ENCODE measurements at places on chromosomes 12 and 14.
A peak's percentile ranks its signal among the peaks of the same experiment; 100 is the strongest.

GRCh38 chr12:75954041-75954440, 77.5 kb downstream of the PHLDA1 start:
- DNase-seq, result no peak

DNA sequence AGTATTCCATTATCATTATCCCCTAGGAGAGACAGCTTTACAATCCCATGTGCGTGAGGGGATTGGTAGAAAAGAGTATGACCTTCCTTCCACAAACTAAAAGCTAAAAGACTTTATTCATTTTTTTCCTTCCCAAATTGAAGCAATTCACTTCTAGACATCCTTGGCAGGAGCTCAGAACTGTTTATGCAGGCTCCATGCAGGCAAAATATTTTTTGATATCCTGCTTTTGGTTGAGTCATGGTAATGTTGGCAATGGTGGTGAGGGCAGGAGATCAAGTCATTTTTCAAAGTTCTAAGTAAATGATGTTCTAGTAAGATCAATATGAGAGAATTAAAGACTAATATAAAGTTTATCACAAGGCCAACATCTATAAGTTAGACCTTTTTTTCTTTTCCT, 1.3 kb upstream of the PLEKHG7 start:
- DNase-seq, result no peak

DNA sequence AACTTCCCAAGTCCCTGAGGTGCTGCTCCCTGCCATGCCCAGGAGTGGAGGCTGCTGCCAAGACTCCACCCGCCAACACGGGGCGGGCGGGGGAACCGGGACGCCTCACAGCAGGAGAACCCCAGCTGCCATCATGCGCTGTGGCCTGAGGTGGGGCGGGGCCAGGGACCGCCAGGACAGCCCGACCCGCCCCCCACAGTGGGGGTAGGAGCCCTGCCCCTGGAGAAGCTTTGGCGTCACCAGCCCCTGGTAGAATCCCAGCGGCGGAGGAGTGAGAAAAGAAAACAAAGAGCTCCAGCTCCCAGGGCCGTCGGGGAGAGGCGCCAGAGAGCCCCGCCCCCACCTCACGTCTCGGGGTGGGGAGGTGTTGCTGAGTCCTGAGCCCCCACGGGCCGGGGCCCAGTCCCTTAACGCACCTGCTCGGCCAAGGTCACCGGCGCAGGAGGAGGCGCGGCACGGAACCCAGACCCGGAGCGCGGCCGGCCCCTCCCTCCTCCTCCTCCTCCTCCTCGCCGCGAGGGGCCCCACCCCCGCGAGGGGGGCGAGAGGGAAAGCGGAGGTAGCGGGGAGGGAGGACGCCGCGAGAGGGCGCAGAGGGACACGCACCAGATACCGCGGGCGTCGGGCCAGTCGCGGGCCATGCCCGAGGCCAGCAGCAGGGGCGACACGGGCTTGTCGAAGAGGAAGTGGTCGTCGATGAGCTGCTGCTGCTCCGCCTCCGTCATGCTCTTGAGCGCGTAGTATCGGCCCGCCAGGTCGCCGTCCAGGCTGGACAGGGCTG, 1.8 kb downstream of the CKB start:
- DNase-seq, result peak; percentile 80

- DNase-seq, result no peak
Measured at GRCh38 chr12:70646850-70647249, 9.6 kb upstream of the PTPRB start.

GRCh38 chr14:100522616-100523099, 64.6 kb downstream of the BEGAIN start:
- DNase-seq, result no peak

DNA sequence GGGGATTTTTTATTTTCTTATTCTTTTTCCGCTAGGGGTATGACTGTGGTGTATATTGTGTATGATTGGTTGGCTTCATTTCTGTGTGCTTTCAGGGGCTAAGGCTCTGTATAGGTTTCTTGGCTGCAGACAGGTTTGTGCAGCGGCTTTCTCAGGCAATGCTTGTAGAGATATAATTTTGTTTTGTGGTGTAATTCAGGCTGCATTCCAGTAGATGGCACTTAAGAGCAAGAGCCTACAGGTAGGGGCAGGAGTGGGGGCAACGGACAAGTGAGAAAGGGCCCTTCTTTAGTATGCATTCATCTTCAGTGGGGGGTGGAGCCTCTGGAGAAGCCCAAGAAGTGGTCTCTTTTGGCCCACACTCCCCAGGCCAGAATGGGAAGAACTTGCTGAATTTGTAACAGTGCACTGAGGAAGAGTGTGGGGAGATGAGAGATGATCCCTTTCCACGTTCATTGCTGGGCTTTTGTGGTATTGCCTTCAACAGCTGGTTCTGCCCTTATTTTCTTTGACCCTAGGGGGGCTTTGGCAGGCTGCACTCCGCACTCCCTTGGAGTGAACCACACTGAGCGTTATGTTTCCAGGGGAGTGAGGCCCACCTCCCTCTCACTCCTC, 78.6 kb downstream of the IFNG-AS1 start:
- DNase-seq, result no peak

GRCh38 chr14:105864651-105865265, 338.4 kb downstream of the TMEM121 start:
- no peak for DNase-seq

DNA sequence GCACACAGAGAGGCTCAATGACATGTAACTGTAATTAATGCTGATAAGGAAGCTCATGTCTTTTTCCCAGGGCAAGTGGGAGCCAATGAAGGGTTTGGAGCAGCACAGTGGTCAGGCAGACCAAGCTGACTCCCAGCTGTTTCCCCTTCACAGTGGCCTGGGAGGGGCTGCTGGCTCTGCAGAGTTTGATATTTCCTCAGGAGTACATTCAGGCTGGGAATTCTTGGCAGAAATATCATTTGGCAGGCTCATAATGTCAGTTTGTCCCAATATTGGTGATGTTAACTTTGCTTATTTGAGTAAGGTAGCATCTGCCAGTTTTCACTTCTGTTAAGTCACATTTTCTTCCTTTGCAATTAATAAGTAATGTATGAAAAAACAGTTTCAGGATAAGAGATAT, 247.0 kb downstream of the EMP1 start:
- no peak for DNase-seq

DNA sequence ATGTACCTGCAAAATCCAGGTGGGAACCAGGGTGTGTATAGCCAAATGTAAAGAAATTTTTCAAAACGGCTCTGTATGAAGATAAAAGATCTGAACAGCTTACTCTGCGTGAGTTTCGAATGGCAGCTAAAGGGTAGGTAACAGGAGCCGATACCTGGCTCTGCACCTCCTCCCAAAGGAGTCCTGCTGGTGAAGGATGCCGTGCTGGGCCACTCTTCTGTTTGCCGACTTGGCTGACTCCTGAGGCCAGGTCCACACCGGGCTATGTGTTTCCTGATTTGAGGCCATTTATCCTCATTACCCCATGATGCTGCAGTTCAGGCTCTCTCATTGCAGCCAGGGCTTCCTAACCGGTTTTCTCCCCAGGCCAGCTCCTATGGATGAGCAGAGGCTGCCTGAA, 244.6 kb downstream of the SLC41A2 start:
- DNase-seq, result no peak

DNA sequence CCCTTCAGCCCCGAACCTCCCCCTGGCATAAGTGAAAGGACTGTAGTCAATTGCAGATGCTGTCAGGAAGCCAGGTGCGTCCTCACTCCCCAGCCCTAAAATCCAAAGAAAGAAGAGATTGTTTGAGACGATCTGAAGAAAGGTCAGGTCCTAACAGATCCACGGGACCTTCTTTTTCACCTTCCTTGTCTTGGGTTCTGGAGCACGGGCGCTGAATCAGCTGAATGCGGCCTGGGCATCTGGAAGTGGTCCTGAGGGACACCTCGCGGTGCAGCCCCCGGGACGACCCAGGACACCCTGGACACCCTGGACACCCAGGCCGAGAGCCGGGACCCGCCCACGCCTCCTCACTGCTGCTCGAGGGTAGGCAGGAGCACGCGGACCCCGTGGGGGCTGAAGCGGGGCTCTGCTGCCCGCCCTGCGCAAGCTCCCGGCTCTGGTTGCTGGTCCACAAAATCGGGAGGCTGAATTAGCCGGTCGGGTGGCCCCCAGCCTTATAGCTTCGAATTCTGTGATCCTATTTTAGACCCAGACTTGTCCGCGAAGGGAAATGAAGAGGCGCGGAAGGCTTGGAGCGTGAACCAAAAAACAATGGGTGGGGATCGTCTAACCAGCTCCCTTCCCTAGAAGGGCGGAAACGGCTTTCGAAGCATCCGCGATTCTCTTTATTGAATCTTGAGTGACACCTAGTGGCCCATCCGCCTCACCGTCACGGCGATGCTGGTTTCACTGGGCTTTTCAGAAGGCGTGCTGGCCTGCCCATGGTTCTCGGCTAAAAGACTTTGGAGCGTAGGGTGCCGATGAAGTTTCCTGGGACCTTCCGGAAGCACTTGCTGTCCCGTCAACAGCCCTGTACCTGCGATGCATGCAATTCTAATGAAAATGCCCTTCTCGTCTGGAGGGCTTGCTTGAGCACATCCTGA, 46.4 kb upstream of the PLXNC1 start:
- peak; percentile 85 for DNase-seq

DNA sequence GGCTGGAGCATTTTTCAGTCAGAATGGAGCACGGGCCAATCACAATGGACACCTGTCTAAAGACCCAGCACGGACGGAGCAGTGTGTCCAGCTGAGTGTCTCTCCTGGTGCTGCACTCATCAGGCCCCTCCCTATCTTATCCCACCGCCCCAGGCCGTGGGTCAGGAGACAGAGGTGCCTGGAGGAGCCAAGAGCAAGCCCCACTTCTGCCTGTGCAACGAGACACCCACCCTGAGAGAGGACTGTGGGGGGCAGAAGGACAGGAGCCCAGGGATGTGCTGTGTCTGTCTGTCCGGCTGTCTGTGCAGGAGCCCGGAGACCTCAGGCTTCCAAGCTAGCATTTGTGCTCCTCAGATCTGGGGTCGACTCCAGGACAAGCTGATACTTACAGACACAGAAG, 69.6 kb upstream of the SFSWAP start:
- no peak for DNase-seq

- DNase-seq, result no peak
Measured at GRCh38 chr12:27535318-27535717, 11.3 kb downstream of the PPFIBP1 start.

- peak; percentile 39 for DNase-seq
Measured at GRCh38 chr12:128644664-128645296, 179.0 kb downstream of the SLC15A4 start.

GRCh38 chr12:64311877-64312276, 78.7 kb downstream of the C12orf56 start:
- DNase-seq, result no peak

- DNase-seq, result no peak
Measured at GRCh38 chr12:59559696-59560095, 36.1 kb upstream of the SLC16A7 start.

DNA sequence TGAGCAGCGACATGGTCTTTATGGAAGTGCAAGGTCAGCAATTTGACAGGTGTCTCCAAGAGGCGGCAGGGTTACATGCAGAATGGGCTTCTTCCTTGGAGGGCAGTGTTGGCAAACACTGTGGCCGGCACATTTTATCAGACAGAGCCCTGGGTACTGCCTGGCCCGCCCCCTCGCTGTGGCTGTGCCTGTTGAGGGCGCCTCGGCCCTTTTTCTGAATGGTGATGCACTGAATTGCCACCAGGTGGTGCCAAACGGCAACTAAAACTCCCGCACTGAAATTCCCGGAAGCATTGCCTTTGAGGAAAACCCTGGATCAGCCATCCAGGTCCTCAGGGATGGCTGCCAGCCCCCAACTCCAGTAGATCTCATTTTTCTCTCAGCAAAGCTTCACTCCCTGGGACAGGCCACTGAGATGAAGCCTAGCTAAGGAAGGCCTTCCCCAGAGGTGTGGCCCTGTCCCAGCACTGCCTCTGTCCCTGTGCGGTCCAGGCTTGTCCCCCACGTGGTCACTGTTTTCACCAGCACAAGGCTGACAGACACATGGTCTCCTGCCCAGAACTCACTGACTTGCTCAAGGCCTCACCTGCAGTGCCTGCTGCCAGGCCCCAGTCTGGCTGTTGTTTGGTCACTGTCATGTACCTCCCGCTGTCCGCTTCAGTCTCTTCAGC, 73.6 kb downstream of the TESC start:
- peak; percentile 71 for DNase-seq

DNA sequence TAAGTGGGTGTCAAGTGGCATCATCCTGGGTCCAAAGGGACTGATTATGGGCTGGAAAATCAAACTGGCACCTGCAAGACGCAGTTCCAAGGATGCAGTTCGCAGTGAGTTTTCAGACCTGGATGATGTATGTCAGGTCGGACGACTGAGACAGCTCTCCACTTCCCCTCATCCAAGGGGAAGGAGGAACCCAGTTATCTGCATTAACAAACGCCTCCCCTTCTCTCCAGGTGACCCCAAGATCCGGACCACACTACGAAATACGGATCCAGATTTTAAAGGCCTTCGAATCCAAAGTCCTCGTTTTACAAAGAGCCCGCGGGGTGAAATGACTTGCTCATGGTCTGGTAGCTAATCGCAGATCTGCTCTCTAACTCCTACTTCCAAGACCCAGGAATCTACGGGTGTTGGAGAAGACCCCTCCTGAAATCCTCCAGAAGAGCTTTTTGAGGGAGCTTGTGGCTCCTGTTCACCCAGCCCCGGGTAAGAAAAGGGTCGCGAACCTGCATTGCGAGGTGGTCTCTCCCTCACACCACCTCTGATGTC, 460 bp upstream of the SYNE2 start:
- no peak for DNase-seq

- no peak for DNase-seq
Measured at GRCh38 chr14:85439696-85440328, 90.1 kb upstream of the FLRT2 start.

- DNase-seq, result no peak
Measured at GRCh38 chr12:57340104-57340503, 89.1 kb upstream of the STAC3 start.

- DNase-seq, result no peak
Measured at GRCh38 chr12:64760808-64761573, 1.8 kb upstream of the GNS start.

DNA sequence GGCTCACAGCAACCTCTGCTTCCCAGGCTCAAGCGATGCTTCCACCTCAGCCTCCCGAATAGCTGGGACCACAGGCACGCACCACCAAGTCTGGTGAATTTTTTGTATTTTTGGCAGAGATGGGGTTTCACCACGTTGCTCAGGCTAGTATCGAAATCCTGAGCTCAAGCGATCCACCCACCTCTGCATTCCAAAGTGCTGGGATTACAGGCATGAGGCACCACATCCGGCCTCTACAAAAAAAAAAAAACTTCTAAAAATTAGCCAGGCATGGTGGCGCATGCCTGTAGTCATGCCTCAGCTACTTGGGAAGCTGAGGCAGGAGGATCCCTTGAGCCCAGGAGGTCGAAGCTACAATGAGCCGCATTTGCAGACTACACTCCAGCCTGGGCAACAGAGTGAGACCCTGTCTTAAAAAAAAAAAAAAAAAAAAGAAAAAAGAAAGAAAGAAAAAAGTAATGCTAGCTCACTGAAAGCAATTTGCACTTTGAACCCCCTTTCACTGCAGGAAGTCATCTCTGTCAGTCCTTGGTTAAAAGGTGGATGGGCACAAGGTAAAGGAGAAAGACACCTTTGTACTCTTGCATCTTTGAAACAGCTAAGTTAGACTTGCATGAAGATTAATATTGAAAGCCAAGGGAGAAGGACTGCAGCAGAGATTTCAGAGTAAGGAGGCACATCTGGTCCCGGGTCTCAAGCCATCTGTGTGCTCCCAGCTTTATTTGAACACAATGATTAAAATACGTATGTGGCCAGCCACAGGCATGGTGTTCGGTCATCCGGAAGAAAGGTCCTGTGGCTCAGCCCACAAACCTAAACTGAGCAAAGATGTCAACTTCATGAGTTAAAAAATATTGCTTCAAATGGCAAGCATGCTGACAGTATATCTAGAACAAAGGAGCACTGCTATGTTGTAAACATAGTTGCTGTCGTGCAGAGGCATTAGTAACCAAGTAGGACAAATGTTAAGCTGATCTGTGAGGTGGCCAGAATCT, 103.8 kb upstream of the HMGA2 start:
- no peak for DNase-seq

- DNase-seq, result no peak
Measured at GRCh38 chr14:77290705-77291104, 19.7 kb upstream of the NGB start.

Data from neuronal stem cell (in vitro differentiated cells).